Natural killer cell (primary cell): ENCODE measurements at places on chromosomes 13 and 19.
A peak's percentile ranks its signal among the peaks of the same experiment; 100 is the strongest.

DNA sequence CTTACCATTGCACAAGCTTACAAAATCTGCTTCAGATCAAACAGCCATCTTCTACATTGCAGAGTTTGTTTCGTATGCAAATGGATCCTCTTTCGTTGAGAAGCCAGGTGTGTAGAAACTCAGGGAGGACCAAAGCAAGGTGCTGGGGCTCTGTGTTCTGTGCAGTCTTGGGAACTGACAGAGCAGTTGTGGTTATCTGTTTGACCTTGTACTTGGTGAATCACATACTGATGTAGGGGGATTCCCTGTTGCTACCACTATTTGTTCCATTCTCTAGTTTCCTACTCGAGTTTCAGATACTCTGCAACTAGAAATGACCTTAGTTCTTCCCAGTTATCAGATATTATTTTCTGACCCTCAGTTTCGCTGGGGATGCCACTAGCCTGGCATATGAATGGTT lies 95.2 kb upstream of the CLDN10 start:
- DNase-seq = no peak

GRCh38 chr13:33379608-33380007 lies 94.1 kb upstream of the STARD13 start:
- no peak for DNase-seq

DNA sequence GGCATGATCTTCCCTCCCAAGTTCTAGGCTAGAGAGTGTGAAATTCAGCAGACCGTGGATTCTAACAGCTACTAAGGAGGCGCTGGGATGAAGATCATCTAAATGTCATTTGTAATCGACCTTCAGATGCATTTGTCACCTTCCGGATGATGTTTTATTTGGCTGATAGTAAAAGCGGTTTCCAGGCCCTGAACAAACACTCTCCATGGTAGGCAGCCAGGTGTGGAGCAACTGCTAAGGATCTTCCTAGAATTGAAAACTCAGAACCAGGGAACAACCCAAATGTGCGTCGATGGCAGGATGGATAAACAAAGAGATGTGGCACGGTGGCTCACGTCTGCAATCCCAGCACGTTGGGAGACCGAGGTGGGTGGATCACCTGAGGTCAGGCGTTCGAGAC lies 107.2 kb upstream of the CACNA1A start:
- no peak for DNase-seq

DNA sequence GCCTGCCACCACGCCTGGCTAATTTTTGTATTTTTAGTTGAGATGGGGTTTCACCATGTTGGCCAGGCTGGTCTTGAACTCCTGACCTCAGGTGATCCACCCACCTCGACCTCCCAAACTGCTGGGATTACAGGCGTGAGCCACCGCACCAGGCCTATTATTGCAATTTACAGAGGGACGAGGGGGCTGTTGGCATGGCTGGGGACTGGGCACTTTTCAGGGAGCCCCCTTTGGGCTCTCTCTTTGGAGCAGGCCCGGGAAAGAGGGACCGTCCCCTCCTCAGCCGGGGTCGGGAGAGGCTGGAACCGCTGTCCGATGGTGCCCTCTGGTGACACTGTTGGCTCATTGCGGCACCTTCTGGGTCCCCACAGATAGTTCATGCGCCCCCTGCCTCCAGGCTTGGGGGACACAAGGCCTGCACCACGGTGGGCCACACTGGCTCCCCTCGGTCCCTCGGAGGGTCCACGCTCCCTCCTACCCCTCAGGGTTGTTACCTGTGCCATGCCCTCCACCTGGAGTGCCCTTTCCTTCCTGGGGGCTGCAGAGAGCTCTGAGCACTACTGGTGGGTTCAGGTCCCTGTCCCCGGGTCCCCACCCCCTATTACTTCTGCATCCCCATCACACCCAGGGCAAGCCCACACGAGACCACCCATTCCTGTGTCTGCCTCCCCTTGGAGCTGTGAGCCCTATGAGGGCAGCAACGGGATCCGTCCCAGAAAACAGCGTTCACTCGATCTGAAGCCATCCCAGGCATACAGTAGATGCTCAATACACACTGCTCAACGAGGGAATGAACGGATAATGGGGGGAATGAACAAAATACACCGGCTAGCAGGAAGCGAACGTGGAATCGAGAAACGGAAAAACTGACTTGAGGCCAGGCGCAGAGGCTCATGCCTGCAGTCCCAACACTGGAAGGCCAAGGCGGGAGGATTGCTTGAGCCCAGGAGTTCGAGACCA lies 12.5 kb downstream of the FEM1A start:
- DNase-seq = peak; percentile 84

DNA sequence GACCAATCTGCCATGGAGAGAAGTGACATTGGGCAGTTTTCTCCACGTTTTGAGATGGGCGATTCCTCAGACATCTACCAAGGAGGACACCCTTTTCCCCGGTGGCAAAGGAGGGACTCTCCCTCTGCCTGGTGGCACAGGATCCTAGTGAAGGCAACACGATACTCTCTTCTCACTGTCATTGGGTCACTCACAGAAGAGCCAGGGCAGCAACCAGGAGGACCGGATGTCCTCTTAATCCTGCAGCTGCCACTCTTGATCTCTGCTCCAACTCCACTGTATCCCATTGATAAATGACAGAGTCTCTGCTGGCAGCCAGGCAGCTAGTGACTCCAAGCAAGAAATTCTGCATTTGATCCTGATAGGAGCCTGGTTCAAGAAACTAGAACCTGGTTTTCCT lies 42.2 kb downstream of the COL4A2 start:
- no peak for DNase-seq

- DNase-seq = no peak
Observed at GRCh38 chr19:36833430-36833829, 4.8 kb downstream of the ZNF790 start.

DNA sequence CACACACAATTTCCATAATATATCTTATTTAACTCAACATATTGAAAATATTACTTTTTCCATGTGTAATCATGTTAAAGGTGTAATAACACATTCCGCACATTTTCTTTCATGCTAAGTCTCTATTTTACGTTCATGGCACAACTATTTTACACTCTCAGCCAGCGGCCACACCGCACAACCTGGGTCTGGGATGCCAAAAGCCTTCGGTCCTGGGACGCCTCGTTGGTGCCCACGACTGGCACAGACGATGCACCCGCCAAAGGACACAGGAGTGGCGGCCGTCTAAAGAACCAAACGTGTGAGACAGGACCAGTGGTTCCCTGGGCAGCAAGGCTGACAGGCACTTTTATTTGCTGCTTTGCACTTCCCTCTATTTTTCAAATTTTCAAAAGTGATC lies 10.0 kb upstream of the PROZ start:
- DNase-seq = no peak
